Nasal cavity respiratory epithelium epithelial cell of viscerocranial mucosa (primary cell): ENCODE measurements at places on chromosomes 1 and 21. TPM values are rescaled to one million over a fixed set of nuclear protein-coding genes. Genes with fewer than 3 reads are reported as not detected.

The C1orf216 gene
- total RNA-seq, result 2.4 and 9.1 TPM in 2 replicates

The ACTA1 gene
- total RNA-seq, result 0.14 TPM in 1 of 2 replicates, not detected in the other

The WNT4 gene
- 0.68 and 14.7 TPM in 2 replicates for total RNA-seq

The C1orf94 gene
- not detected in 2 replicates for total RNA-seq

The SV2A gene
- 0.34 and 0.36 TPM in 2 replicates for total RNA-seq
